A673 (cell line): ENCODE measurements at places on chromosomes 4 and X. TPM values are rescaled to one million over a fixed set of nuclear protein-coding genes. Genes with fewer than 3 reads are reported as not detected.

GRCh38 chrX:120260369-120260768 lies 9.8 kb downstream of the ZBTB33 start:
- no peaks in the 10 kb centered on the region for H3K27me3 ChIP-seq
- no peak for DNase-seq
- no peak overlapping the region for H3K27ac ChIP-seq
- no peak overlapping the region for H3K4me3 ChIP-seq

DNA sequence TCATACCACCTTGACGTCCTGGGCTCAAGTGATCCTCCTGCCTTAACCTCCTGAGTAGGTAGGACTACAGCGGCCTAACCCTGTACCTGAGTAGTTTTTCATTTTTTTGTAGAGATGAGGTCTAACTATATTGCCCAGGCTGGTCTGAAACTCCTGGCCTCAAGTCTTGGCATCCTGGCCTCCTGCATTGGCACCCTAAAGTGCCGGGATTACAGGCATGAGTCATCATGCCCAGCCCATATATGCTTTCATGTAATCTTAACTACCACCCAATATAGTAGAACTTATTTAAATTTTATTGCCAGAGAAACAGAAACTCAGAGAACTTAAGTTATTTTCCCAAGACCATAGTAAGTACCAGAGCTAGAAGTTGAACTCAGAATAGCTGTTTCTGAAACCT lies 27.1 kb downstream of the AFM start:
- H3K27ac ChIP-seq, result no peak overlapping the region
- DNase-seq, result no peak
- H3K27me3 ChIP-seq, result no peaks in the 10 kb centered on the region
- H3K4me3 ChIP-seq, result no peak overlapping the region
- H3K4me1 ChIP-seq, result no peaks in the 10 kb centered on the region

GRCh38 chr4:47646372-47646771 lies 161.3 kb downstream of the ATP10D start:
- DNase-seq, result no peak
- no peaks in the 10 kb centered on the region for H3K27me3 ChIP-seq
- H3K27ac ChIP-seq, result no peak overlapping the region
- H3K4me3 ChIP-seq, result no peak overlapping the region
- no peaks in the 10 kb centered on the region for H3K36me3 ChIP-seq

DNA sequence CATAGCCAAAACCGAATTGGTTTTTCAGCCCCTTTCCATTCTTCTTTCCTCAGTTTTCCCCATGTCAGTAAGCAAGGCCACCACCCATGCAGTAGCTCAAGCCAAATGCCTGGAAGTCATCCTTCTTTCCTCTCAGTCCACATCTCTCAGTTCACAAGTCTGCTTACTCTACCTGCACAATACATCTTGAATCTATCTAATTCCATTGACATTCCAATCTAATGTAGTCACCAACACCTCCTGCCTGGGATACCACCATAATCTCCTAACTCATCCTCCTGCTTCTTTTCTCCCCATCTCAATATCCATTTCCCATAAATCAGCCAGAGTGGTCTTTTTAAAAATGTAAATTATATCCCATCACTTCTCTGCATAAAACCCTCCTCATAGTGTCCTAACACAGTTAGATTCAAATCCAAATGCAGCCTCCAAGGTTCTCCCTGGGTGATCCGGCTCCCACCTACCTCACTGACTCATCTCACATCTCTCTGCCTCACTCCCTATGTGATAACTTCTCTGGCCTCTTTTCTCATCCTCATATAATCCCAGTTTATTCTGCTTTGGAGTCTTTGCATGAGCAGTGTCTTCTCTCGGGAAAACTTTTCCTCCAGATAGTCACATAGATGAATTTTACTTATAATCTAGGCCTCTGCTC lies 26.9 kb downstream of the KCNIP4 start:
- no peaks in the 10 kb centered on the region for H3K4me1 ChIP-seq
- H3K27ac ChIP-seq, result no peak overlapping the region
- no peaks in the 10 kb centered on the region for H3K27me3 ChIP-seq
- no peaks in the 10 kb centered on the region for H3K36me3 ChIP-seq
- no peak overlapping the region for H3K4me3 ChIP-seq

- H3K4me1 ChIP-seq, result no peaks in the 10 kb centered on the region
- H3K27me3 ChIP-seq, result no peaks in the 10 kb centered on the region
- no peak for DNase-seq
- no peak overlapping the region for H3K4me3 ChIP-seq
- H3K27ac ChIP-seq, result no peak overlapping the region
Measured at GRCh38 chr4:138948918-138949317, 66.7 kb upstream of the NOCT start.

- no peak overlapping the region for H3K27ac ChIP-seq
- no peak overlapping the region for H3K4me3 ChIP-seq
- no peaks in the 10 kb centered on the region for H3K27me3 ChIP-seq
- no peak for DNase-seq
- H3K4me1 ChIP-seq, result no peaks in the 10 kb centered on the region
Measured at GRCh38 chr4:173381610-173382009, 10.9 kb downstream of the SAP30 start.

FHDC1 gene
- 0.26 and 0.39 TPM in 2 replicates for total RNA-seq

TRIML1 gene
- total RNA-seq, result not detected in 2 replicates

HELT gene
- total RNA-seq, result not detected in 2 replicates

CFAP47 gene
- 1.7 and 1.8 TPM in 2 replicates for total RNA-seq

TRMT10A gene
- total RNA-seq, result 2.4 and 4.6 TPM in 2 replicates
